Hepatocyte (in vitro differentiated cells): ENCODE measurements at places on chromosomes 3 and 15.
A peak's percentile ranks its signal among the peaks of the same experiment; 100 is the strongest.

- no peak for DNase-seq
Observed at GRCh38 chr15:69666921-69667811, 214.5 kb downstream of the RPLP1 start.

DNA sequence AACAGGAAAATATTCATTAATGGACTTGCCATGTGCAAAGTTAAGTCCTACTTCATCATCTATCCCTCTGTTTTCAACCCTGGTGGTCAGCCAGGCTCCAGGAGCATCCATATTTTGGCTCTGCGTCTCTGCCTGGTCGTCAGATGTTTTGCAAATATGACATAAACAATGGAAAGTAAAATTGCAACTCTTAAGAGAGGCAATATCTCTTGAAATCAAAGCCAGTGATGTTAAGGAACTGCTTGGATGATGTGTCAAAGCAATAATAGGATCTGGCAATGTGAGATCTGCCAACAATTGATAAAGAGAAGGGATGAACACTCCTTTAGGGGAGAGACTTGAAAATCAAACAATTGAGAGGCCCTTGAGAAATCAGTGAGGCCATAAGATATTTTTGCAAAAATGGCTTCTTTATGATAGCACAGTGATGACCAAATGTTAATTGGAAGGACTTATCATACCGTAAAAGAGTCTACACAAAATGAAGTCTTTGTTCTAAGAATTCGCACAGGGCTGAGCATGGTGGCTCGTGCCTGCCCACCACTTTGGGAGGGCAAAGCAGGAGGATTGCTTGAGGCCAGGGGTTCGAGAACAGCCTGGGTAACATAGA, 6.5 kb downstream of the ABHD6 start:
- DNase-seq: no peak

DNA sequence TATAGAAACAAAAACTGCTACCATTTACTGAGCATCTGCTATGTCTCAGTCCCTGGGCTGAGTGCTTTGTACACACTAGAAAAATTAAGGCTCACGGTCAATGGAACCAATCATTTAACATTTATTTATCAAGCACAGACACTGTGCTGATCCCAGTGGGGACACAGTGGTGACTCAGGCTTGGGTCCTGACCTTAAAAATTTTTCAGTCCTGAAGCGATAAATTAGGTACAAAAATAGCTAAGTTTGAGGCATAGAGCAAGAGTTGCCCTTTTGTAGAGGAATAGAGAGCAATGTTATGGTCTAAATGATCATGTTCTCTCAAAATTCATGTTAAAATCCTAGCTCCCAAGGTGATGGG, 85.1 kb downstream of the CRYGS start:
- no peak for DNase-seq

- DNase-seq: no peak
Observed at GRCh38 chr3:157347577-157348303, 88.9 kb upstream of the PTX3 start.

DNA sequence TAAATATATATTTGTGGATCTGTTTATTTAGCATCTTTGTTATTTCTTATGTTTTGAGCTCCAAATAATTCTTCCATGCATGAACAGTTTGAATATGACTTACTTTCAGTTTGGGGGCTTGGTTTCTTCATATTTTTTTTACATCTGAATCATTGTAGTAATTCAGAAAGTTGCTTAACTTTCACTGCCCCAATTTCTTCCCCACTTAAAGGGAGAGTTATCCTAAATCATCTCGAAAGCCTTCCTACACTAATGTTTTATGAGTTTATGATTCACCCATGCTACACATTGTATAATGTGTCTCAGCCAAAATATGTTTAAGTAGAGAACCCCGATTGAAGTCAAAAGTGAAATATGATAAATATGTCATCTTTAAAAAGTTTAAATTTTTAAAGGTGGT, 47.8 kb downstream of the SPRED1 start:
- no peak for DNase-seq

GRCh38 chr3:42394579-42395288, 15.7 kb downstream of the LYZL4 start:
- DNase-seq: no peak

DNA sequence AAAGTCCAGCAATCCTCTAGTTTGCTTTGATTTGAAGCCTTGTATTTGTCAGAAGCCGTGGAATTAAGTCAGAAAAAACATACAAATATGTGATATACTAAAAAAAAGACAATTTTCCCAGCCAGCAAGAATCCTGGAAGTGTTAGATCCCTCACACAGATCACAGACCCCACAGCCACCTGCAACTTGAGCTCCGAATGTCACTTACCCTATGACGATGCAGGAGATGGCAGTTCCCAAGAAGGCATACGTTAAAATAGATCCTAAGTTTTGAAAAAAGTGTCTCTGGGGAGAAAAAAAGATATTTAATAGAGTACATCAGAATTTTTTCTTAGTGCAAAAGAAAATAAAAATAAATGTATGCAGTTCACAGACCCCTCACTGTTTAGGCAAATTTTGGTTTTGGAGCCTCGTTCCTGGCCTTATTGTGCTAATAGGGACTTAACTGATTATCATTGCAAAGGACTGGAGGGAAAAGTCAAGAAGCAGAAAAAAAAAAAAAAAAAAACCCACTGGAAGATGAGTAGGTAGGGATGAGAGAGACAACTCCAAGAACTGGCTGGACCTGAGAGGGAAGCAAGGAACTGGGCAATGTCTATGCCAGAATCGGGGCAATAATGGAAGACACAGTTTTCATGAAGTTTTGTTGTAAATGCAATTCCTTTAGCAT, 53.3 kb downstream of the SLC9A9 start:
- DNase-seq: no peak

- no peak for DNase-seq
Observed at GRCh38 chr3:151660885-151661284, 72.8 kb upstream of the AADACL2 start.

DNA sequence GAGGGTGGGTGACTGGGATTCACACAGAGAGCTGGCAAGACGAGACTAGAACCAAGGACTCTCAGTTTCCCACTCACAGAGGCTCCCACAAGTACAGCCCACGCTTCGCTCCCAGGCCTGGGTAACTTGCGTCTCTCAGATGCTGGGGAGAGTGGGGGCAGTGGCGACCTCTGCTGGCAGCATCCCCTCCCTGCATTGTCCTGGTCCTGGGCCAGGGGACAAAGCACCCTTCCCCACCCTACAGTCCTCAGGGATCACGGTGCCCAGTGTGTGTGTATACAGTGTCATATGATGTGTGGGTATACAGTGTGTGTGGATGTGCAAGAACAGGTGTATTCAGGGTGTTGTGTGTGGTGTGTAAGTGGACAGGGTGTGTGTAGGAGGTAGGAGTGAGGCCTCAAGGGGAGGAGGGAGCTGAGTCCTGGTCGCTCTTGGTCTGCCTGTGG, 12.8 kb downstream of the VILL start:
- peak; percentile 80 for DNase-seq

- peak; percentile 40 for DNase-seq
Observed at GRCh38 chr15:79090487-79091203, at the start of gene RASGRF1. TSS of gene RASGRF1 (minus strand) at chr15:79090780. CDS start at chr15:79090498, 282 bp downstream.

GRCh38 chr15:80315289-80315987, 63.4 kb upstream of the CTXND1 start:
- DNase-seq: no peak

- DNase-seq: no peak
Observed at GRCh38 chr15:99717161-99718009, 15.9 kb downstream of the LYSMD4 start.

DNA sequence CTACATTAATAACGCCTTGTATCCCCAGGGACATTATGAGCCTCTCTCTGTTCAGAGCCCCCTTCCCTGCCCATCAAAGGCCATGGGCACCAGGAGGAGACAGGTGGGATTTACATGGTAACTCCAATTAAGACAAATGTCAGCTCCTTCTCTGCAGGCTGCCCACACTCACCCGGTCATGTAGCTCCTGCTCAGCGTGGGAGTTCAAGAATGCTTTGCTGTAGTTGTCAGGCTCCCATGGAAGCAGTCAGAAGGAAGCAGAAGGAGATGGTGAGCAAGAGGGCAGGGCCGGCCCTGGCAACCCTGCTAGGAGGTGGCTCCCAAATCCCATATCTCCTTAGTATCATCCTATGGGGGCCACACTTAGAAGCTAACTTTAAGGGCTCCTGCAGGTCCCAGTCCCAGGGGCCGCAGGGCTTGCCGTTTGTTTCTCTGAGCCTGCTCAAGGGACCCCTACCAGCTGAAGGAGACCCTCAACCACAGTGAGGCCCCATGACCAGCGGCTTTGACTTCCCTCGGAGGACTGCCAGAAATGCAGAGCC, 218.4 kb upstream of the TLE3 start:
- no peak for DNase-seq

DNA sequence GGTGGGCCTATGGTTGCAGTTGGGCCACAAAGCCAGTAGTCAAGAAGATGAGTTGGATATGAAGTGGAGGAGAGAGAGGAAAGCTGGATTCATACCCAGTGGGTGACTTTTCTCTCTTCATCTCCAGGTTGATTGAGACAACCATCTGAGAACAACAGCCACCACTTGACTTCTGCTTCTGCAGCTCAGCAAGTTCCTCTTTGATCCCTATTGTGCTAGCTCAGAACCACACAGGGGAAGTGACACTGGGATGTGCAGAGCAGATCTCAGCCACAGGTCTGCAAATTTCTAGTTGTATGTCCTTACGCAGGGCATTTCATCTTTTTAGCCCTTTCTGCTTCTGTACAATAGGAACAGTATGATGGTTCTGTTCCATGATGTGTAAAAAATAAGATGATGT, 459.2 kb upstream of the ARRDC4 start:
- DNase-seq: no peak

- no peak for DNase-seq
Observed at GRCh38 chr15:92402751-92403150, 9.1 kb downstream of the ST8SIA2 start.

DNA sequence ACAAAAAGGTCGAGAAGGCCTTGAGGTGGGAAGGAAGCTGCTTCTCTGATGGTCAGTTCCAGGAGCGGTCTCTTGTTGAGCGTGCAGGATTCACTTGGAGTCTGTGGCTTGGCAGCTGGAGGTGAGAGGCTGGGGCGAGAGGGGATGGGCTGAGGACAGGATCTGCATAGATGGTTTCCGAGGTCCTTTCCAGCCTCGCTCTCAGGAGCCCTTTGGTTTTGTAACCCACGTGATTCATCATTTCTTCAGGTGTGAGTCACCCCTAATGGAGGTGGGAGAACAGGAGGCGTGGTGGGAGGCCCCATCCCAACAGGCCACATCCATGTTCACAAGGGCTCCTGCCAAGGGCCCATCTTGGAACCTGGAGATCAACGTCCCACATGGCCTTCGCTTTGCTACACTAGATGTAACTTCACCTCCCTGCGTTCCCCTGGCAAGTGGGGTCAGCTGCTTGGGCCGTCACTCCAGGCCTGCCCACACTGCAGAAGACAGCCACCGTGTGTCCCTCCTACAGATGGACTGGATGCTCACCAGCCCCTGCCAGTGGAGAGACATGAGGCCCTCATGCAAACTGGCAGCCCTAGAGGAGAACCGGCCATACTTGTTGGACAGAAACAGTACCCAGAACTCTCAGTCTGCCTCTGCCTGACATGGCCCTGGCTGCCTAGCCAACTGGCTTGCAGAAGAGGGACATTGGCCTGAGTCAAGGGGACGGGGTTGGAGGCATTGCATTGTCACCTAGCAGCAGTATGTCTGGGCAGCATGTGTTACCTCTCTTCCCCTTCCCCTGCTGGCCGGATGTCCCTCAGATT, 1.6 kb upstream of the PCSK6 start:
- DNase-seq: no peak

DNA sequence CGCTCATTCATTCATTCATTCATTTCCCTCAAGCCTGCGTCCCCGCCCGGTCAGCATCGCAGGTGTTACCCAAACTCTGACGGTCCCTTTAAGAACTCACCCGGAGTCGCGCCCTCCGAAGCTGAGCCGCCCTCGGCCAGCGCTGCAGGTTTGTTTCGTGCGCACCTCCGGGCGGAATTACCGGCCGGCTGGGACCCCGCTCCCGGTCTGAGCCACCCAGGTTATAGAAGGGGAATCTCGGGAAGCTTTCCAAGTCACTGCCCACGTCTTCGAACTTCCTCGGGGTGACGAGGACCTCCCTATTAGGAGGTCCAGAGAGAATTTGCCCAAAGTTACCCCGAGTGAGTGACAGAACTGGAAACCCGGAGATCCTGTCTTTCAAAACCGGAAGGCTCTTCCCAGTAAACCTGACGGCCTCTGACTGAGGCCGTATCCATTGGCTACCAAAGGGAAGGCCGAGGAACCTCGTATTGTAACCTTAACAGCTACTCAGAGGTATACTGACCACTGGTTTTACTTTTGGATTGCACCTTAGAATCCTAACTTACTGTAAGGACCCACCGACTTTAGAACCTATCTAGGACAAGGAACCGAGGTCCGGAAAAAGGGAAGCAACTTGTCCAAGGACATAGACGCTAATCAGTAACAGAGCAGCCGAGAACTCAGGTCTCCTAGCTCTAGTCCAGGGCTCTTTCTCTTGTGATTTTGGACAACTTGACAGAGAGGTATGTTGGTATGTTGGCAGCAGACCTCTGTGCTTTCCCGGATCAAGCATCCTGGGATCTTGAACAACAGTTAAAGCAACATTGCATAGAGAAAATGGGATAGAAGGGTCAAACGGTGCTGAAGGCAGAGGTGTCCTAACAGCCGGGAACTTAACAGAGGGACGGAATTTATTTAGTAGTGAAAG, 788 bp upstream of the DLG1 start:
- peak; percentile 72 for DNase-seq

DNA sequence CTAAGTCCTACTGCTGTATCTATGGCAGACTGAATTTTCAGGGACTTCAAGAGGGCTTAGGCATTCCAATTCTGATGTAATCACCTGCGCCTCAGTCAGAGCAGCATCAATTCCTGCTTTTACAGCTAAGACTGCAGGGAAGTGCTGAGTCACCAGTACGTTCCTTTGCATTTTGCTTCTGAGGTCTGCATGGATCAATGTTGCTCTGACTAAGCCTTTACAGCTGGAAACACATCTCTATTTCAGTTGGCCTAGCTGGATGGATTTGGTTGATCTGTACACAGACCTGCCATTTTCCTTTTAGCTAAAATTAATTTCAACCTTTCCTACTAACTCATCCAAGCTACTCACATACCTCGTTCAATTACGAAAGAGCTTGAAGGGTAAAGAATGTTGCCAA, 51.3 kb downstream of the ETV5 start:
- DNase-seq: peak; percentile 40

GRCh38 chr3:102727340-102727739, 292.5 kb downstream of the ZPLD1 start:
- DNase-seq: no peak

GRCh38 chr3:35322070-35322469, 317.3 kb upstream of the ARPP21 start:
- no peak for DNase-seq
